NCI-H187 treated with DMSO at 0.1 percent for 48 hours (cell line): ENCODE measurements at places on chromosomes 7 and 10.

- DNase-seq, result no peak
Measured at GRCh38 chr7:99078416-99078815, 65.5 kb downstream of the SMURF1 start.

DNA sequence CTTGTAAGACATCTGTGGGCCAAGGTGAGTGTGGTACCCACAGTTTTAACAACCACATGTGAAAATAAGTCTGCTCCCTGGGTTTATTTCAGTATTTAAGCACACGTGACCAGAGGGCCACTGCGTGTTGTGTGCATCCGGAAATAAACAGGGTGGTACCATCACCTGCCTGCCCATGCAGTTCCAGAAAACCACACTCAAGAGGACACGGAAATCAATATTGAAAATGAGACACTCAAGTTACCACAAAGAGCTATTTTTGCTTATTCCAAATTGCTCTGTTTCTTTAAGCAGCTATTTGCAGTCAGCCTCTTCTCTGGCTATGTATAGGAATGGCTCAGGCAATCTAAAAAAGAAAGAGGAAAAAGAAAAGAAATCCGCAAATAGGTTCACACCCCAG, 71.8 kb upstream of the LOXL4 start:
- DNase-seq, result no peak

GRCh38 chr10:119988333-119988732, 95.8 kb downstream of the SEC23IP start:
- DNase-seq, result no peak

- no peak for DNase-seq
Measured at GRCh38 chr10:115854740-115855435, 418.1 kb downstream of the GFRA1 start.

DNA sequence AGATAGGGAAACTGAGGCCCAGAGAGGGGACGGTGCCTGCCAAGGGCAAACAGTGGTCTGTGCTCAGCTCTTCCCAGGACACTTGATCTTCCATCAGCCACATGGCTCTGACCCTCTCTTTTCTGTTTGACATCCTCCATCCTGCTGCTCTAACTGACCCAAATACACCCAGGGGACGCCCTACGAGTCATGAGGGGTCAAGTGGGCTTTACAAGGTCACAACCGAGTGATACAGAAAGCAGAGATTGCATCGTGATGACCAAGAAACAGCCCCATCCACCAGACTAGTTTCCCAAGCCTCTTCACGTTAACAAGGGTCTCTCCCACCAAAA, 131.2 kb upstream of the UNC5B start:
- DNase-seq, result no peak

DNA sequence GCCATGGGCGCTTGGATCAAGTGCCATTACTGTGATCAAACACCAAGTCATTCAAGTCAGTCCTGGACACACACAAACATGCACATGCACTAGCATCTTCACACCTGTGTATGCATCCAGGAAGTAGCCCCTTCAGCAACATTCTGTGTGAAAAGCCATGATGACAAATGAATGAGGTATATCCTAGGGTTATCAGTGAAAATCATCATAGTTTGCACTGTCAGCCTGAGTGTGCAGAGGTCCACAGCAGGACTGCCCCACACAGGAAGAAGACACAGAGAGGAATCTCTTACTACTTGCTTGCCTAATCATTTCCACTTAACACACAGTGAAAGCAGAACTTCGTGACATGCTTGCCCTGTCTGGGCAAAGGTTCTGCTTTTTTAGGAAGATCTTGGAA, 184.0 kb upstream of the ADO start:
- DNase-seq, result no peak

DNA sequence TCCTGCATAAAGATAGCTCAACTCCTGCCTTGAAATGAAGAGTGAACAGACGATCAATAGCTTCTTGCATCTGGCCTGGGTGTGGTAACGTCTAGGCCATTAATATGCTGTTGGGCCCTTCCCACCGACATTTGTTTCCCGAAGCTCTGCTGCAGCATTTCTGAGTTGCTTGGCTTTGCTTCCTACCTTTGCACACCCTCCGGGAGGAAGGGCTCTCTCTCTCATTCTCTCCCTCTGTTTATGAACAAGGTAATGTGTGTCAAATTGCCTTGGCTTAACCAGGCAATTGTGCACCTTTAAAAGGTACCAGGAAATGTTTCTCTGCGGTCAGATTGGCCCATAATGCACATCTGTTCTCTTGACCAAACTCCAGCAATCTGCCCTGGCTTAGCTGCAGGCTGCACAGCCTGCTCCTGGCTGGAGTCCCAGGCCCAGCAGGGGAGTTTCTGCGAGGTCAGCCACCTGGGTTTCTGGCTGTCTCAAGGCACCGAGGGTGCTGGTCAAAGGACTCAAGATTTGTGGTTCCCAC, 223.7 kb downstream of the SNX10 start:
- no peak for DNase-seq

GRCh38 chr10:21487416-21488180, 37.9 kb downstream of the SKIDA1 start:
- no peak for DNase-seq

DNA sequence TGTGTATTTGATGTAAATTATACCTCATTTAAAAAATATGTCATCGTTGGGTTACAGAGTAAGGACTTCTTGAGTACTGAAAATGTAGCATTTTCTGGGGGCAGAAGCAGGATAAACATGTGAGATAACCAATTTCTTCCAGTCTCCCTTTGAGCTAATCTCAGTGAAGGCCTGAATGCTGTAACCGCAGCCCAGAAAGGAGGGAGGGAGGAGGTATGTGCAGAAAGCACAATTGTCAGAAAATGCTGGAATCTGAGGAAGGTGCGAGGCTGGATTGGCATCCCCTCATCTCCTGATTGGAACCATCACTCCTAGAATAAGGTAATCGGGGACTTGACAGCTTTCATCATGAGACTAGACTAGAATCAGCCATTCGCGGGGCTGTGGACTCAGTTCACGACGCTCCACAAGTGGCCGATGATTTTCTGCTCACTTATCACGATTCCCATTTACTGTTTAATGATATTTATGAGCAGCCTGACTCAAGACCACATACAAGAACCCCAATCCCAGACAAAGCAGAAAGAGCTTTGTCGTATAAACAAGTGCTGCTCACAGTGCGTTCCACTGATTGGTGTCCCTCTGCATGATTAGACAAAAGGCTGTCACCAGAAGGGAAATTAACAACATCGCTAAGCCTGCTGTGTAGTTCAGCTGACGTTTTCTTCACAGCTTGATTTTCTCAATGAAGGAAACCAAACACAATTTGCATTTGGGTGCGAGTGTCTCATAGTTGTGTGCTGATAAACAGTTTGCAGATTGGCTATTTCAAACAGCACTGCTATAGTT, 93.2 kb downstream of the SVIL start:
- DNase-seq, result no peak

DNA sequence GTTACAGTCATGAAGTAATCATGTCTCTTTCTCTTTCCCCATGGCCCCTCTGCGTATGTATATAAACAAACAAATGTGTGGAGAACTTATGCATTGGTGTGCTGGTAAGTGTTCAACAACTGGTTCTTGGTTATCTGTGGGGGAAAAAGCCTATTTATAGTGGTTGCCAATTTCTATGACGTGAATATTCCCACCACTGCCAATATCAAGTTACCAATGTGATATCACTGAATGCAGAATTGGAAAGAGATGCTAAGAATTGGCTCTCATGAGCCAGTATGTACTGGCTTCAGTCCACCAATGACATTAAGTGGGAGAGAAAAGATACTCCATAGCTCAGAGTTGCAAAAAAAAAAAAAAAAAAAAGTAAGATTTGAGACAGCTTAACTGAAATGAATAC, 399.7 kb downstream of the REEP3 start:
- no peak for DNase-seq

DNA sequence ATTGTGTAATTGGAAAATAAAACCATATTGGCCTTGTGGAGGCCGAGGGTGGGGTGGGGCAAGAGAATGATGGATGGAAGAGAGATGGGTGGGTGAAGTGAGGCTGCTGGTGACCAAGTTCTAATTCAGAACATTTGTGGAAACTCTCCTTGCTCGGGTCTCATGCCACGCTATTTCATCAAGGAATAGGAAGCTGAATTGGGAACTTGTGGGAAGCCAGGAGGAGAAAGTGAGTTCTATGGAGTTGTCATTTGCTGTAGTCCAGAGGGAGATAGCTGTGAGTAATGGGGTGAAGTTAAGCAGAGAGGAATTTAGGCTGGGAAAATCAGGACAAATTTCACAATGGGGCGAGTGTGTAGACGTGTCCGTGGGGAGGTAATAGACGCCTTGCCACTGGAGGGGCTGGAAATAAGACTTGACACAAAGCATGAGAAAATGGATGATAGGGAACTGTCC, 339.2 kb downstream of the LRMDA start:
- DNase-seq, result no peak

GRCh38 chr10:100519311-100520051, at the start of gene SEC31B:
Gene SEC31B (minus strand): TSS chr10:100519861. CDS start chr10:100516952, 2,909 bp downstream.
- no peak for DNase-seq

GRCh38 chr7:84370114-84370513, 175.5 kb upstream of the SEMA3A start:
- DNase-seq, result no peak

DNA sequence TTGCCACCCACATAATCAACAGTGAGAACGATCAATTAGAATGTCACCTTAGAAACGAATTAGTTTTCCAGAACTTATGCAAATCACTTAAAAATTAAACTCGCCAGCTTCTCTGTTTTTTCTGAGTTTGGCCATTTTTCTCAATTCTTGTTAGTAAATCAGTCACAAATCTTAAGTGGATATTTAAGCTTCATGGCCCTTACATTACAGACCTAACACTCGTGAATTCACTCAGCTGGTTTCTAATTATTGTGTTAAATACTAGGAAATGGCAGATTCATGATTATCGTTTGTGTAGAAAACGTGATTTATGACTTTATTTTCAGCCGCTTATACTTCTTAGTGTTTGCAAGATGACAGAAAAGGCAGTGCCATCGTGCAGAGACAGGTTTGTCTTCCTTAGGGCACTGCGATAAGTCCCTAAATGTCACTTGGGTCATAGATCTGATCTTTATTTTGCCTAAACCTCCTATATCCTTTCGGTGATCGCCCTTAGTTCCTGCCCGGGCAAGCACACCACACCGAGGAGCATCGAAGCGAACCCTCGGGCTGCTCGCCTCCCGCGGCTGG, 587 bp upstream of the CELF2 start:
- no peak for DNase-seq

DNA sequence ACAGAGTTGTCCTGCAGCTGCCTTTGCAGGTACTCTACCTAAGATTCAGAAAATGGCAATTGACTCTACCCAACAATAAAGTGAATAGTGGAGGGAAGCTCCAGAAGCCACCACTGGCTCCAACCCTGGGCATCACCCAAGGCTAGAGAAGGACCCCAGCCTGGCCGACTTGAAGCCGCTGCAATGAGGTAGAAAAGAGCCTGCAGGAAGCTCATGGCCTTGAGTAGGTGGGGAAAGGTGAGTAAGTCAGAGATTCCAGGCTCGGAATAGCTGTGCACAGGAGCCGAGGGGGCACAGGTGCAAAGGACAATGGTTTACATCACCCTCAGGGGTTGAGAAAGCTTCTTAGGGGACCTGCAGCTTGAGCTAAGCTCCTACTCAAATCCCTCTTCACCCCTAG, 83.6 kb downstream of the AOAH start:
- no peak for DNase-seq

DNA sequence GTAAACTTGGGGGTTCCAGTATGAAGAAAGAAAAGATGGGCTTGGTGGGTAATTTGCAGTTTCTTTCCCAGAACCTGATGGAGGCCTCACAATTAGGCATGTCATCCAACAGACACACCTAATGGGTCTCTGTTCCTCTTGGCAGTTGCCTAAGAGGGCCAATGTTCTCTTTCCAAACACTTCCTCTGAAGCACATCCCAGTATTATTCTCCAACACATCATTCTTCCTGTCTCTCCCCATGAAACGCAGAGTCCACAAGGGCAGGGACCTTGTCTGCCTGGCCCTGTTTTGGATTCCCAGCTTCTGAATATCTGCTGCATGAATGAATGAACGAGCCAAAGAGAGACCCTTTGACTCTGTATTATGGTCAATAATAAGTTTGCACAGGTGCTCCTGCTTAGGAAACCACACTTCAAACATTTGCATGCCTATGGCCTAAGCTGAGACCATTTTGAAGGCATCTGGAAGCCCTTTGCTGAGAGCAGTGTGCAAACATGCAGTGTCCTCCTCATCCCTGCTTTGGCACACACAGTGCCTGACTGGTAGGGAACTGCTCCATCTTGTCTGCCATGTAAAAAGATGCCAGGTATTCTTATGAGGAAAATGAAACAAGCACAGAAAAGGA, 100.9 kb upstream of the CHST15 start:
- no peak for DNase-seq

GRCh38 chr7:142196066-142196840, 61.6 kb downstream of the PRSS58 start:
- no peak for DNase-seq

DNA sequence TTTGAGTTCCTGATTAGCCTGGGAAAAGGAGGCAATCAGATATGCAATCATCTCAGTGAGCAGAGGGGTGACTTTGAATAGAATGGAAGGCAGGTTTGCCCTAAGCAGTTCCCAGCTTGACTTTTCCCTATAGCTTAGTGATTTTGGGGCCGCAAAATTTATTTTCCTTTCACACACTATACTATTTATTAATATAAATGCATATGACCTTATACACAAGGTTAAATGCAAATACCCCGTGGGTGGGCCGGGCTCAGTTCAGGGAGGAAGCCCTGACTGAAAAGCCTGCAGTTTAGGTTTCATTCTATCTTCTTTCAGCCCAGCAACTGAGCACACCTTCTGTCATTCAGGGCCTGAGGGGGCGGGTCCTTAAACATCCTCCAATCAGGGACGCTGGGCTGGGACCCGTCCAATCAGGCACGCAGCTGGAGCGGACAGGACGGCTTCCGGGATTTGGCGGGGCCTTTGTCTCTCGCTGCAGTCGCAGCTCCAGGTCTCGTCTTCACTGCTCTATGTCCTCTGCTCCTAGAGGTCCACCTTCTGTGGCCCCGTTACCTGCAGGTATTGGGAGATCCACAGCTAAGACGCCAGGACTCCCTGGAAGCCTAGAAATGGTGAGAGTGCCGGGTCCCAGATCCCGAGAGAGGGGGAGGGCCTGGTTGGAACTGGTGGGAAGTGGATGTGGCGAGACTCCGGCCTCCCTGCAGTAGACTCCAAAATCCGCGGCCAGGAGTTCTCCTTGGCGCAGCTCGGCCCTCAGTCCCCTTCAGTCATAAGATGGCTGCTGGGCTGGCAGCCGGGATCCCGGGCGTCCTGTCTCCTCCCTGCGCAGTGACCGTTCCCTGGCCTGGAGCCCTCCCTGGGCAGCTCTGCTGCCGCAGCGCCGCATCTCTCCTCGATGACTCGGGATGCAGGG, at the start of gene ZNF273:
Gene ZNF273, plus strand, starts transcription at position 468 of the 916 bp plus-strand sequence. Its CDS starts 45 bp downstream, at position 513.
- DNase-seq, result peak; percentile 93

- DNase-seq, result peak; percentile 10
Measured at GRCh38 chr7:156151078-156151477, 338.8 kb upstream of the SHH start.

- no peak for DNase-seq
Measured at GRCh38 chr10:86387178-86387794, 20.7 kb upstream of the GRID1 start.

GRCh38 chr7:26861050-26861449, 3.3 kb downstream of the SKAP2 start:
- DNase-seq, result no peak

DNA sequence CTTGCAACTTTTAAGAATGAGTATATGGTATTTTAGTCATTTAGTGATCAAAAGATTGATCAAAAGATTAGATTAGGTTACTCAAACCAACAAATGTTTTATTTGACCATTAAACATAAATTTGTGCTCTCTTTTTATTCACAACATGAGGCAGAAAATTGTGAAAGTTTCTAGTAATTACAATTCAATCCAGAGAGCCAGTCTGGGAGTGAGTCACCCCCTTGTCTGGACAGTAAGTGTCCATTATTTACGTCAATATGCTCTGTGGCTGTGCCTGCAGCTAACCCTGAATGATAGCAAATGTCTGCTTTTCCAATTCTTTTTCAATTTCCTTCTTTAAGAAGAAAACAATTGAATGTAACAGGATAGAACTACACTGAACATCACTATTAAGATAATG, 27.9 kb downstream of the GNG11 start:
- no peak for DNase-seq
